ENCODE measurements at places on chromosomes 1 and 21. TPM values are rescaled to one million over a fixed set of nuclear protein-coding genes. Genes with fewer than 3 reads are reported as not detected.

The AIRE gene
- not detected for total RNA-seq

The DCST1 gene
- total RNA-seq: not detected

The TLR5 gene
- total RNA-seq: 0.17 TPM

The ARMH1 gene
- 6.7 TPM for total RNA-seq

The VSIG8 gene
- total RNA-seq: not detected

The ACKR1 gene
- not detected for total RNA-seq

The KLF17 gene
- not detected for total RNA-seq

The KMO gene
- 11.3 TPM for total RNA-seq

The SLAMF6 gene
- not detected for total RNA-seq

The SPATA1 gene
- total RNA-seq: not detected

The DEPDC1 gene
- 0.85 TPM for total RNA-seq

Data from renal cortical epithelial cell (primary cell).